ENCODE measurements at places on chromosomes 16 and 17.

GRCh38 chr16:88430524-88431446 lies 22.3 kb upstream of the ZFPM1 start:
- DNase-seq: peak; percentile 50

DNA sequence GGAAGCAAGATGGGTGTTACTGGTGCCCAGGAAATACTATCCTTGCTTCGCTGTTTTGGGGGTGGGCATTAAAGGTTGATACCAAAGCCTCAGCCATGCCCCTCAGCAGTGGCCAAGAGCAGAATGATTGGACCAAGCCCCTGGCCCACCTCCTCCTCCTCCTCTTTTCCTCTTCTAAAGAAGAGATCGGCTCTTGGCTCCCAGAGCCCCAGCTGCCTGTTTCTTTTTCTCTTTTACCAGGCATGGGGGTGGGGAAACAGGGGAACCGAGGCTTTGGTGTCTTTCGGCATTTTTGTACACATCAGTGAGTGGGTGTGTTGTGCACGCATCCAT lies 5.8 kb downstream of the THRA start:
- DNase-seq: no peak

DNA sequence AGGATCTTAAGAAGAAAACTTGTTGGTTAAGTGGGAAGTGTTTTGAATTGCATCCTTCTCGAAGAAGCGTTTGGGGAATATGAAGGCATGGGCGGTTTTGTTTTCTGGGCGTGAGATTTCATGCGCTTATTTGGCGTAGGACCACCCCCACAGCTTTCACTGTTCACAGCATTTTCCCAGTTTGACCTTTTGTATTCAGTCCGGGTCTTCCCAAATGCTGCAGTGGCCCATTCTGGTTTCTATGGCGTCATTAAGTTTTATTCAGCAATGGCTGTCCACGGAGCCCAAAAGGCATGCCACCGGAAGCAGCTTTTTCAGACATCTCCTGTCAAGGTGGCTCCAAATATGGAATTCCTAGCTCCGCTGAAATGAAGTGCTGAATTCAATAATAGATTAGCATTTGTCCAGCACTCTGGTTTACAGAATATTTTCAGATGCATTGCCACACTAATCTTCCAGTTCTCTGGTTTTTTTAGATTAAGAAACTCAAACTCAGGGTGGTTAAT lies 90.6 kb upstream of the FBXO47 start:
- DNase-seq: no peak

- DNase-seq: peak; percentile 80
These were observed 11.8 kb downstream of the CSF3 start for GRCh38 chr17:40026816-40027613.

DNA sequence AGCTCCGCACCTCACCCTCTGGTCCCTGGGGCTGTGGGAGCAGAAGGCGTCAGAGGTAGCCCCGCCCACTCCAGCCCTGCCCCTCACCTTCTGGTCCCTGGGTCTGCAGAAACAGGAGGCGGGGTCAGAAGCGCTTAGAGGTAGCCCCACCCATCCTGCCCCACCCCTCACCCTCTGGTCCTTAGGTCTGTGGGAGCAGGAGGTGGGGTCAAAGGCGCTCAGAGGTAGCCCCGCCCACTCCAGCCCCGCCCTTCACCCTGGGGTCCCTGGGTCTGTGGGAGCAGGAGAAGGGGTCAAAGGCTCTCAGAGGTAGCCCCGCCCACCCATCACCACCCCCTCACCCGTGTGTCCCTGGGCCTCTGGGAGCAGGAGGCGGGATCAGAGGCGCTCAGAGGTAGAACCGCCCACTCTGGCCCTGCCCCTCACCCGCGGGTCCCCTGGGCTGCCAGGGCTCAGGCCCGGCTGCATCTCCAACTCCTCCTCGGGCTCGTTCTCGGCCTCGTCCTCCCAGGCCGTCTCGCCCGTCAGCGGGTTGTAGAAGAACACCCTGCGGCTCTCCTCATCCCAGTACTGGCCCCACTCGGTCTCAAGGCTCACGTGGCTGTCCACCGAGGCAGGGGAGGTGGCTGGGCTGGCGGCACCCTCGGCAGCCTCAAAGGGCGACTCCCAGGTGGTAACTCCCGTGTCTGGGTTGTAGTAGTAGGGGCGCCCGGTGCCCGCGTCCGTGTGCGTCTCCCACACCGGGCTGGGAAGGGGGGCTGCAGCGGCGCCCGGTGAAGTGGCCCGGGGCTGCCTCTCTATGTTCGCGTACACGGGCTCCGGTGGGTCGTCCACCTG lies 27.2 kb downstream of the ARHGAP27 start:
- no peak for DNase-seq

- no peak for DNase-seq
These were observed 2.1 kb downstream of the CLDN7 start for GRCh38 chr17:7260151-7260550.
